ENCODE measurements at places on chromosomes 5 and 9.

DNA sequence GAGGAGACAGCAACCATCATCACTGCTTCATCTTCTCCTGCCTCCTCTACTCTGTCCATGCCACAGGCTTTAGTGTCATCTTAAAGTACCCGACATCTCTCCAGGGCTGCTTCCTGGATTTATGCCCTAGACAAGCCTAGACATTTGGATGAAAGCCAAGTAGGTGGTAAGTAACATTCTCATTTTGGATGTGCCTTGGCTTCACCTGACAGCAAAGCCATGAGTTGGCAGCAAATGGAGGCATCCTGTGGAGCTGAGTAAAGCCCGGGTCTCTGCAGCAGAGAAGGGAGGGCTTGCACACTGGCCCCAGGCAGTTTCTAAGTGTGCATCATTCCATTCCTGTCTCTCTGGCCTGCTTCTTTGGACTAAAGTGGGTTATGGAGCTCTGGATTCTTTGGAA lies 299.1 kb downstream of the DMAC1 start:
- no peak overlapping the region for H3K4me3 ChIP-seq
- H3K27ac ChIP-seq, result no peak overlapping the region
- no peaks in the 10 kb centered on the region for H3K36me3 ChIP-seq
- DNase-seq, result no peak
- peaks cover 18% of the 10 kb centered on the region for H3K27me3 ChIP-seq
- H3K4me1 ChIP-seq, result no peaks in the 10 kb centered on the region

GRCh38 chr5:179343719-179344430 lies 1.4 kb downstream of the ADAMTS2 start:
- peaks cover 56% of the 10 kb centered on the region for H3K27me3 ChIP-seq
- H3K4me3 ChIP-seq, result no peak overlapping the region
- DNase-seq, result no peak
- no peaks in the 10 kb centered on the region for H3K4me1 ChIP-seq
- H3K27ac ChIP-seq, result no peak overlapping the region
- no peaks in the 10 kb centered on the region for H3K36me3 ChIP-seq

- no peak overlapping the region for H3K4me3 ChIP-seq
- H3K36me3 ChIP-seq, result no peaks in the 10 kb centered on the region
- peaks cover 18% of the 10 kb centered on the region for H3K27me3 ChIP-seq
- no peaks in the 10 kb centered on the region for H3K4me1 ChIP-seq
- no peak for DNase-seq
- H3K27ac ChIP-seq, result no peak overlapping the region
Measured at GRCh38 chr9:113436728-113437515, 26.4 kb downstream of the C9orf43 start.

GRCh38 chr9:125755340-125755739 lies 8.2 kb downstream of the PBX3 start:
- H3K27me3 ChIP-seq, result no peaks in the 10 kb centered on the region
- peaks cover 12% of the 10 kb centered on the region for H3K4me1 ChIP-seq
- no peak overlapping the region for H3K4me3 ChIP-seq
- no peak for DNase-seq

DNA sequence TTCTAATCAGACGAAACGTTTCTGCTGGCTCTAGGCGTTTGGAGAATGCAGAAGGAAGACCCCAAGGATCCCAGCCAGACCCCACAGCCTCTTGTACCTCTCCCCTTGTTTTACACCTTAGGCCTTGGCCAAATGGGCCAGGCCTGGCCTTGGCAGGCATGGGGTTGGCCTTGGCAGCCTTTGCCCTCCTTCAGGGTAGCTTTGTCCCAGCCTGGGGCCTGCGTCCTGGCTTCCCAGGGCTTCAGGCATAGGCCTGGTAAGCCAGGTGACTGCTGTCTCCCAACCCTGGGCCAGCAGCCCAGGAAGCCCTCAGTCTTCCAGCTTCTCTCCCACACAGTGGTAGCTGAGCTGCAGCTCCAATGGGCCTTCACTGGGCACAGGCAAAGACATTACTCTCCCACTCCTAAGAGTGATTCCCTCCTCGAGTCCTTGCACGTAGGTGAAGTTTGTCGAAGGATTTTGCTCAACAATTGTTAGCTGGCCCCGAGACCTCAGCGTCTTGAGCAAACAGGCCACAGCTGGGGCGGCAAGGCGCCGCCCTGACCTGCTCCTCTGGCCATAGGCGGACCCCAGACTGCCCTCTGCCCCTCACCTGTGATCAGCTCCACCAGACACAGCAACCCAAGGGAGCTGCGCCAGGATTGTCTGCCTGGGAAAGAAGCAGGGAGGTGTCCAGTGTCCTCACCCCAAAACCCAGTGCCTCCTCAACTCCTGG lies 1.1 kb upstream of the PITX1 start:
- H3K4me1 ChIP-seq, result peaks cover 27% of the 10 kb centered on the region
- peaks cover 79% of the 10 kb centered on the region for H3K27me3 ChIP-seq
- no peak for DNase-seq
- H3K27ac ChIP-seq, result no peak overlapping the region

DNA sequence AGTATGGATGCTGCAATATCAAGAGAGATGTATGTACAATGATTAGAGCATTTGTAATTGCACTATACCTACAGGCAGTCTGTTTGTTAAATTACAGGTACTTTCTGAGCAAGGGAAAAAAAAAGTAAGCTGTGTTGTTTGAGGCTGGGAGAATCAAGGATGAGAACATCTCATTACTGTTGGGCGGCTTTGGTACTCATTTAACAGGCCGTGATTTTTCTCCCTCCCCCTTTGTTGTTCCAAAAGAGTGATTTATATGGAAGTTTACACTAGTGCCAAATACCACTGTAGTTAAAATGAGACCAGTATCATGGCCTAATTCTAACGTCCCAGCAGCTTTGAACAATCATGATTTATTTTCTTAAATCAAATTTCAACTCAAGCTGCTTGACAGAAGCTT lies 71.2 kb upstream of the GNA14 start:
- DNase-seq, result no peak
- H3K4me3 ChIP-seq, result no peak overlapping the region
- no peak overlapping the region for H3K27ac ChIP-seq
- peaks cover 5% of the 10 kb centered on the region for H3K36me3 ChIP-seq
- H3K27me3 ChIP-seq, result no peaks in the 10 kb centered on the region

GRCh38 chr9:115117999-115118878 lies at the start of gene TNC:
Gene TNC (minus strand): TSS chr9:115118157. CDS start chr9:115091018, 27,139 bp downstream.
- H3K4me1 ChIP-seq, result no peaks in the 10 kb centered on the region
- peaks cover 83% of the 10 kb centered on the region for H3K27me3 ChIP-seq
- no peaks in the 10 kb centered on the region for H3K36me3 ChIP-seq

GRCh38 chr5:153367466-153367865 lies 123.0 kb upstream of the GRIA1 start:
- H3K27ac ChIP-seq, result no peak overlapping the region
- DNase-seq, result no peak
- H3K27me3 ChIP-seq, result no peaks in the 10 kb centered on the region
- no peaks in the 10 kb centered on the region for H3K4me1 ChIP-seq
- no peaks in the 10 kb centered on the region for H3K36me3 ChIP-seq

DNA sequence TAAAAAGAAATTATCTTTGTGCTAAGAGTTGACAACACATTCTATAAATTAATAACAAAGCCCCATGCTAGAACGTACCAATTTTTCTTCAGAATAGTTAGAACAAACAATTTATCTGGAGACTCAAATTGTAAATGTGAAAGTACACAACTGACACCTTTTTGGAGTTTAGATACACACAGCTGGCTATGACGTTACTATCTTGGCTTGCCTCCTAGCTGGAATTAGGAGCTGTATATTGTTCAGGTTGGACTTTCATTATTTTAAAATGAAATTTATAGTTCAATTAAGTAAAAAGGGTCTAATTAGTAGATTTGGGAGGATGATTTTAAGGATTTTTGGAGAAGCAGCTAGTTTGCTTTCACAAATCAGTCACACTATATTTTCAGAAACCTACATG lies 393.9 kb upstream of the RIOK2 start:
- H3K27me3 ChIP-seq, result no peaks in the 10 kb centered on the region
- H3K27ac ChIP-seq, result no peak overlapping the region
- no peak for DNase-seq
- H3K4me3 ChIP-seq, result no peak overlapping the region
- no peaks in the 10 kb centered on the region for H3K4me1 ChIP-seq

DNA sequence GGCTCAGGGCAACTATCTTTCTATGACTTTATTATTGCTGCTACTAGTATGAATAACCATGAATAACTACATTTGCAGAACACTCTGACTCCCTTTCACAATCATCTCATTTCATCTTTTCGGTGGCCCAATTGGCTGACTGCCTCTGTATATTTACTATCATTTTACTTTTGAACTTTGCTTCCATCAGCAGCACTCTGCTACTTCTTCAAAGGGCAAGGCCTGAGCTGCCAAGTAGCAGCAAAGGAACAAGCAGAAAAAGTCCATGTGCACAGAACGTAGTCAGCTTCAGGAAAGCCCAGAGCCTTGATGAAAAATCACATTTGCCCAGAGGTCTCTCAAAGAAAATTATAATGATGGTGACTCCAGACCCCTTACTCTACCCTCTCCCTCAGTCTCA lies 214.5 kb upstream of the PUM3 start:
- peaks cover 5% of the 10 kb centered on the region for H3K27me3 ChIP-seq
- no peak overlapping the region for H3K27ac ChIP-seq
- H3K36me3 ChIP-seq, result no peaks in the 10 kb centered on the region
- no peak overlapping the region for H3K4me3 ChIP-seq

DNA sequence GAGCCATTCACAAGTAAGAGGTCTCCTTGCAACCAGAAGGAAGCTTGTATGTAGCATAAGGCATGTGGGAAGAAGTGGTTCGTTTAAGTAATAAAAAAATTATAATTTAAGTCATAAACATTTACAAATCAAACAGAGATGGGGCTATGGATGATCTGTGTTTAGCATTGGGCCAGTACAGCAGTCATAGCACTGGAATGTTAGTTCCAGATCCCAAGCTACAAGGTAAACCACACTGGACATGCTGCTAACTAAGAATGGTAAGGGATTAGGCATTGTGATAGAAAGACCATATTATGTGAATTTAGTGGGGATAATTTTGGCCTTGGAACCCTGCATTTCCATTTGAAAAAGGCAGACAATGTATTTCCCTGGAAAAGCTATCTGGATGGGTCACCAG lies 170.4 kb upstream of the KCNN2 start:
- H3K27ac ChIP-seq, result no peak overlapping the region
- no peaks in the 10 kb centered on the region for H3K27me3 ChIP-seq
- DNase-seq, result no peak
- no peaks in the 10 kb centered on the region for H3K4me1 ChIP-seq

DNA sequence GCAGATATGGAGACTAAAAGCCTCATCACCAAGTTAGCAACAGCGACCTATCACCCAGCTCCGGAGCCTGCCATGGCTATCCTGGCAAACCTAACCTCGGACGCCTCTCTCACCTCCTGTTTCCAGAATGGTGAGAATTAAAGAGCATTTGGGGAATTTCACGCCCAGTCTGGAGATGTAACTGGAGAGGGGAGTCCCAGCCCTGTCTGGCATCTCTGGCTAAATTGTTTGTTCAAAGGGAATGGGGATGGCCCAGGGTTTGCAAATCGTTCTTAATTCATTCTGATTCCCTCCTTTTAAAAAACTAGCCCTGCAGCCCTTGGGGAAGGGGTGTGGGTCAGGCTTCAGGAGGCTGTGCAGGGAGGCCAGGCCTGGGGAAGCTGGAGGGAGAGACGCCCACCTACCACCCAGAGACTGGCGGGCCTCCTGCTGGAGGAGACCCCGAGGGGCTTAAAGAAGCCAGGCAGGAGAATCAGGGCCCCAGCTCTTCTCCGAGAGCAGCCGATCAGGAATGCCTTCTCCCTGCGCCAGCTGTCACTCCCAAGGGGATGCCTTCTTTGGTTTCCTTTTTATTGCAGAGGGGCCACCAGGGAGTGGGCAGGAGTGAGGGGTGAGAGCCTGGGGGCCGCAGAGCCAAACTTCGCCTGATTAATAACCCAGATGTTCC lies 964 bp upstream of the COL5A1 start:
- no peaks in the 10 kb centered on the region for H3K4me1 ChIP-seq
- H3K4me3 ChIP-seq, result no peak overlapping the region
- H3K27me3 ChIP-seq, result peaks cover 25% of the 10 kb centered on the region
- no peak overlapping the region for H3K27ac ChIP-seq

GRCh38 chr9:78127279-78128225 lies 95.9 kb upstream of the GNAQ start:
- H3K27me3 ChIP-seq, result peaks cover 12% of the 10 kb centered on the region
- peaks cover 3% of the 10 kb centered on the region for H3K4me1 ChIP-seq
- H3K4me3 ChIP-seq, result no peak overlapping the region
- no peak for DNase-seq
- H3K27ac ChIP-seq, result no peak overlapping the region

- H3K4me1 ChIP-seq, result no peaks in the 10 kb centered on the region
- no peak overlapping the region for H3K4me3 ChIP-seq
- no peak overlapping the region for H3K27ac ChIP-seq
- DNase-seq, result no peak
Measured at GRCh38 chr5:16978296-16978695, 42.2 kb upstream of the MYO10 start.

DNA sequence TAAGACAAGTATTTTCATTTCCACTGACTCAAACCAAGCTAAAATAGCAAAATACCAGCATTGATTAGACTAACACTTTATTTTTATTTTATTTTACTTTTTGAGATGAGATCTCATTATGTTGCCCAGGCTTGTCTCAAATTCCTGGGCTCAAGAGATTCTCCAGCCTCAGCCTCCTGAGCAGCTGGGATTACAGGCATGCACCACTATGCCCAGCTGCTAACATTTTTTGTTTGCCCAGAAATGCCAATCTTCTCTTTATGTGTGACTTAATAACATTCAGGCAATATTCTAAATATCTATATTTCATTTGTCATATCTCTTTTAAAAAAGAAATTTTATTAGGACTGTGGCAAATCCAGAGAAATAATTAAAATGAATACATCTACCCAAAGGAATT lies 55.0 kb downstream of the OXCT1 start:
- no peaks in the 10 kb centered on the region for H3K27me3 ChIP-seq
- peaks cover 31% of the 10 kb centered on the region for H3K4me1 ChIP-seq
- no peak overlapping the region for H3K27ac ChIP-seq
- no peak for DNase-seq
- no peak overlapping the region for H3K4me3 ChIP-seq

DNA sequence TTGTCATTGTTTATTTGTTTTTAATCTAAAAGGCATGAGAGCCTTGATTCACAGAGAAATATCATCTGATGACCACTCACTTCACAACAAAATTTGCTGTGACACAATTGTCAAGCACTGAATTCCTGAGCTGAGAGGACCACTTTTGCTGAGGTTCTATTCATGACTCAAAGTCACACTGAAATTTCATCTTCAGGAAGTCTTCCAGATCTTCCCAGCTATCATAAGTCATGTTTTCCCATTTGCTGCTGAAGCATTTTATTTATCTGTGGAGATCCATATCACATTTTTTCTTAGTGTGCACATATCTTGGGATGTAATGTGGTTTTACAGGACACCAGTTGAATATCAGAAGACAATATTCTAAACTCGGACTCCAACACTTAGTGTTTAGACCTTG lies 255.1 kb upstream of the TRIM32 start:
- H3K36me3 ChIP-seq, result peaks cover 1% of the 10 kb centered on the region
- no peak for DNase-seq
- H3K4me3 ChIP-seq, result no peak overlapping the region
- no peak overlapping the region for H3K27ac ChIP-seq
- H3K4me1 ChIP-seq, result no peaks in the 10 kb centered on the region

Data from activated CD8-positive, alpha-beta memory T cell treated with anti-CD3 and anti-CD28 coated beads, Interleukin-2, amount 10 ng/mL, durations not matched to agents 7 days and 5 days (primary cell).